IMR-90 (cell line): ENCODE measurements at places on chromosomes 6 and 20. TPM values are rescaled to one million over a fixed set of nuclear protein-coding genes. Genes with fewer than 3 reads are reported as not detected.

GRCh38 chr20:12941025-12941424, 67.7 kb upstream of the SPTLC3 start:
- DNase-seq, result no peak

GRCh38 chr6:157070403-157071107, 252.8 kb downstream of the TMEM242 start:
- no peak for DNase-seq

- DNase-seq, result no peak
Measured at GRCh38 chr6:148736774-148737412, 9.9 kb upstream of the UST start.

DNA sequence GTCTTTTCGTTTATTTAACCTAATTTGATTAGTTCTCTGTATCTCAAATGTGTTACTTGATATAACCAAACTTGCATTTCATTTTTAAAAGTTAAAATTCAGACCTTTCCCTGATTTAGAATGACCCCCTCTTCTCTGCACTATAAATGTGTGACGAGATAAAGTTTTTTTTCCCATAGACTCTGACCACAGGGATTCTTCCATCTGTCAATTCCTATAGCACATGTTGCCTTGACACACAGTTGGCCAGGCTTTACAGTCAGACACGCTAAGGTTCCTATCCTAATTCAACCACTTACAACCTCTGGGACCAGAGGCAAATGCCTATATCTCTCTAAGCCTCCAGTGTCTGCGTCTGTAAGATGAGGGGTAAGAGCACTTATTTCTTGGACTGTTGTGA, 40.6 kb downstream of the KCNS1 start:
- no peak for DNase-seq

- DNase-seq, result no peak
Measured at GRCh38 chr6:33286946-33287914, 1.8 kb downstream of the WDR46 start.

GRCh38 chr20:62913043-62913630, 13.2 kb downstream of the DIDO1 start:
- DNase-seq, result no peak

DNA sequence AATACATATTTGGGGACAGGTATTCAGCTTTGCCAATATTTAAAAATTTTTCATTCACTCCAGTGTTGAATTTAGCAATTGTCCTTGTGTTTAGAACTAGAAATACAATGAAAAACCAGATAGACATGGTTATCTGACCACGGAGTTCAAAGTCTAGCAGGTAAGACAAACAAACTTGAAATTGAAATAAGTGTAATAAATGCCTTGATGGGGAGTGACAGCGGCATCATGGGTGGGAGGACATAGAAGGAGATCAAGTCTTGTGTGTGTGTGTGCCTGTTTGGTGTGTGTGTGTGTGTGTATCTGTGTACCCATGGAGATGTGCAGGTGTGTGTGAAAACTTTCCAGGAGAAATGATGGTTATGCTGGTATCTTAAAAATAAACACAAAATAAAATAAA, 750.0 kb upstream of the CITED2 start:
- DNase-seq, result no peak

Gene SIRPD
- total RNA-seq, result not detected in 2 replicates
